WERI-Rb-1 (cell line): ENCODE measurements at places on chromosomes 3 and 15.

GRCh38 chr3:192121923-192122322, 605.4 kb downstream of the FGF12 start:
- DNase-seq: no peak

DNA sequence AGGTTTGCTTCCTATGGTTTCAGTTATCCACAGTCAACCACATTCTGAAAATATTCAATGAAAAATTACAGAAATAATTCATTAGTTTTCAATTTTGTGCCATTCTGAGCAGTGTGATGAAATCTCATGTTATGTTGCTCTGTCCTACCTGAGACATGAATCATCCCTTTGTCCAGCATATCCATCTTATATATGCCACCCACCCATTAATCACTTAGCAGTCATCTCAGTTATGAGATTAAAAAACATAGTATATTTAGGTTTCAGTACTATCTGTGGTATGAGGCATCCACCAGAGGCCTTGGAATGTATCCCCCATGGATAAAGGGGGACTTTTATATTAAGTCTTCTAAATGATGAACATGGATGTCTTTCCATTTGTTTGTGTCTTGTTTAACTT, 64.7 kb upstream of the PROK2 start:
- DNase-seq: no peak

- no peak for DNase-seq
Observed at GRCh38 chr3:194306109-194306686, 44.9 kb downstream of the CPN2 start.

DNA sequence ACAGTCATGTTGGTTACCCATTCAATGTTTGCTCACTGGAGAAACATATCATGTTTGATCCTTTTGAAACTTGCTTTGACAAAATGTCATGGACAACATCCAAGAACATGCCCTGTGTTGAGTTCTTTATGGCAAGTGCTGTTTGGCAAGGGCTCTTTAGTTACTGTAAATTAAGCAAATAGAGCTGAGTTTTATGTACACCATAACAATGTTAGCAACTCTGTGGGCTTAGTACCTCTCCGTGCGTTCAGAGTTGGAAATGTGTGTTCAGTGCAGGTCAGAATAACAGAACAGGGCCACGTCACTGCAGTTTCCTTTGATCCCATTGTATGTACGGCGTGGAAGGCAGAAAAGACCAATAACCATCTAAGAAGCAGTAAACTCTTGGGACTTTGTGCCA, 132.5 kb downstream of the MYRIP start:
- DNase-seq: no peak

GRCh38 chr15:23853286-23853685, 166.2 kb upstream of the NDN start:
- DNase-seq: no peak
